NCI-H2029 (cell line): ENCODE measurements at places on chromosomes 7 and 10.

GRCh38 chr10:30178356-30178964 lies 119.1 kb upstream of the JCAD start:
- no peak for DNase-seq

- no peak for DNase-seq
Measured at GRCh38 chr10:360653-361052, 225.4 kb downstream of the ZMYND11 start.

GRCh38 chr10:119319161-119319919 lies 112.0 kb downstream of the GRK5 start:
- DNase-seq: no peak

DNA sequence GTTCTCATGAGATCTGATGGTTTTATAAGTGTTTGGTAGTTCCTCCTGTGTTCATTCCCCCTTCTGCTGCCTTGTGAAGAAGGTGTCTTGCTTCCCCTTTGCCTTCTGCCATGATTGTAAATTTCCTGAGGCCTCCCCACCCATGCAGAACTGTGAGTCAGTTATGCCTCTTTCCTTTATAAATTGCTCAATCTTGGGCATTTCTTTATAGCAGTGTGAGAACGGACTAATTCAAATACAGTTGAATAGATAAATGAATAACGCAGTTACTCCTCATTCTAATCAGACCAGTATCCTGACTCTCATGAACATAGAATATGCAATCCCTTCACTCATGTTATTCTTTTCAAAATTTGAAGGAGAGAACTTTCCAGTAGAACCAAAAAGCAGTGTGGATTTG lies 375.0 kb upstream of the FZD8 start:
- DNase-seq: no peak

DNA sequence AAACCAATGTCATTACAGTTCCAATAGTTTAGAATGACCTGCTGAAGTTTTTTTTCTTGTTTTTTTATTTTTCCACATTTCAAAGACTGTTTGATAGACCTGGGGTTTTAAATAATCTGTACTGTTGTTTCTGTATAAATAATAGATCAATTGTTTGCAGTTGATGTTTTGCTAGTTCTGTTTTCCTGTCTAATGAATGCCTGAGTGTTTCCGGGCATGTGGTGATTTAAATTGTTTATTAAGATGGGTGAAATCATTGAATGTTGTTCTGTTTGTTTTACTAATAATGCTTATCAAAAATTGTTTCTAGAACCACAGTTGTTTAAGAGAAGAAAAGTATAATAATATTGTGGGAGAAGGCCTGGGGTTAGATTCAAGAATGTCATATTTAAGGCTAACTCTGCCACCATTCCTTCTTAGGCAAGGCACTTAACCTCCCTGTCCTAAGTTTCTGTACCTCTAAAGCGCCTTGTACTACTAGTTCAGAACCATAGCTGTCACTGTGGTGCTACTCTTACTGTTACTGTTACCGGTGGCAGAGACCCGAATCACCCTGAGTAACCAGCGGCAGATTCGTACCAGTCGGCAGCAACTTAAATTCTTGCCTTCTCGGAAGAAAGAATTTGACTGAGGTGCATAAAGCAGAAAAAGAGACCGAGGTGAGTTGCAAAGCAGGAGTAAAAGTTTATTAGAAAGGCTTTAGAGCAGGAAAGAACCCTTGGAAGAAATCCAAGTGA lies 1014.1 kb downstream of the REEP3 start:
- DNase-seq: no peak

GRCh38 chr7:29063236-29063635 lies 83.1 kb downstream of the CPVL start:
- DNase-seq: no peak

DNA sequence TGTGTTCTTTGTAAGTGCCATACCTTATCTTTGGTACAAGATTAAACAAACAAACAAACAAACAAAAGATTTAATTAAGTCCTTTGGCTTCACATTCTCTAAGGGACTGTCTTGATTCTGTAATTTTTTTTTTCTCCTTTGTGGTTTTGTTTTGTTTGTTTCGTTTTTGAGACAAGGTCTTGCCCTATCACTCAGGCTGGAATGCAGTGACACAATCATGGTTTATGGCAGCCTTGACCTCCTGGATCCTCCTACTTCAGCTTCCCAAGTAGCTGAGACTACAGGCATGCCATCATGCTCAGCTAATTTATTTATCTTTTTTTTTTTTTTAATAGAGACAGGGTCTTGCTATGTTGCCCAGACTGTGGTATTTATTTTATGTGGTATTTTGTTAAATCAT lies 165.8 kb downstream of the LRRC4 start:
- no peak for DNase-seq

- DNase-seq: no peak
Measured at GRCh38 chr7:139242741-139243281, 11.8 kb downstream of the UBN2 start.

- no peak for DNase-seq
Measured at GRCh38 chr10:48880016-48880705, 59.5 kb downstream of the LRRC18 start.

DNA sequence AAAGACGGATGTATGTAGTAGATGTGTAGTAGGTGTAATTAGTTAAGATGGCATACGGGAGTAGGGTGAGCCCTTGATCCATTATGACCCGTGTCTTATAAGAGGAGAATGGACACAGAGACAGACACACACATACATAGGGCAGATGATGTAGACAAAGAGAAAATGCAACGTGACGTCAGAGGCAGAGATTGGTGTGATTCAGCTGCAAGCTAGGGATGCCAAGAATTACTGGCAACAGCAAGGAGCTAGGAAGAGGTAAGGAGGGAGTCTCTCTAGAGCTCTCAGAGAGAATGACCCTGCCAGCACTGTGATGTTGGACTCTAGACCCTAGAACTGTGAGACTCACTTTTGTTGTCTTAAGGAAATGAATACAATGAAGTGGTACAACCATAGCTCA lies 247.0 kb upstream of the HABP2 start:
- no peak for DNase-seq

- DNase-seq: no peak
Measured at GRCh38 chr10:132449051-132449810, 52.2 kb downstream of the PWWP2B start.

- no peak for DNase-seq
Measured at GRCh38 chr7:51186531-51186930, 130.1 kb downstream of the COBL start.
